ENCODE measurements at places on chromosomes 2 and 18.
A peak's percentile ranks its signal among the peaks of the same experiment; 100 is the strongest.

DNA sequence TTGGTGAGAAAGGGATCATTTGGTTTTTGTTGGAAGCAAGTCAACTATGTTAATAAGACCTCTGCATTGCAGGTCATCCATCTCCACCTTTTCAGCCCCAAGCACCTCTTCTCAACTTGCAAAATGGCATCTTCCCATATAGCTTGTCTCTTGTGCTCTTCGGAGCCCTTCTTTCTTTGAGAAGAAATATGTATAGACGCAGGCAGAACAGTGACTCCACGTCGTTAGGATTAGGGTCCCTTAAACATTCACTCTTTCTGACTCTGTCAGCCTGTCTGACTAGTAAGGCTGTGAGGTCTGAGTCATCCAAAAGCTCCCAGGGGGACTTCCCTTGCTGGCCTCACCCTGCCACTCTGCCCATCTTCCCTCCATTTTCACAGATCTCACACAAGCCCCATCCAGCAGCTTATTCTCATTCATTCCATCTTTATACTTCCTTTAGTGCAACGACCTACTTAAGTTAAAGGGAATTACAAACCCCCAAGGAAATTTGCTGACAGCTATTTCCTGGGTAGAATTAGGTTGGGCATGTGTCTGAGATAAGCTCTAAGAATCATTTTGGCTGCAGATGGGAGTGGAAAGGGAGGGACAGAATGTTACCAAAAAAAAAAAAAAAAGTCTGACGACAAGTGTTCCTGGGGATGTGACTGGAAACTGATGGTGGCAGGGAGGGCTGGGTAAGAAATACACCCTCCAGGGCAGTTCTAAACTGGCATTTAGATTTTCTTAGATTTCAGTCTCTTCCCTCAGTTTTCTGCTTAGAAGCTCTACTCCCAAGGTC lies 37.7 kb upstream of the MEX3C start:
- no peak for DNase-seq

- no peak for DNase-seq
Measured at GRCh38 chr2:27988718-27989117, 98.2 kb downstream of the BABAM2 start.

DNA sequence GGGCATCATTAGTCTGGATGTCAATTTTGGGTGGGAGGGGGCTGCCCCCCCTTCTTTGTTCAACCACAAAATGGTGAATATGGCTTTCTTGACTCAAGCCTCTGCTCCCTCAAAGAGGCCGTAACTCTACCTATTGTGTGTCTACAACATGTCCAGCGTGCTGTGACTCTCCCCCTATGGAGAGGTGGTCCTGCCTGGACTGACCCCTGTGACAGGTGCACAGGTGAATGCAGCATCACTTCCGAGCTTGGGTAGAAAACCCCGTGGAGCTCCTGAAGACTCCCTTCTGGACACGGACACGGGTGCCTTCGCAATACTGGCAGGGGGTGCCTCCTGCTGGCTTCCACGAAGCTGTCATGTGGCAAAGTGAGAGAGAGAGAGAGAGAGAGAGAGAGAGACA lies 397.8 kb downstream of the GALR1 start:
- DNase-seq: no peak

GRCh38 chr18:12769136-12769535 lies 66.3 kb downstream of the PSMG2 start:
- DNase-seq: no peak

DNA sequence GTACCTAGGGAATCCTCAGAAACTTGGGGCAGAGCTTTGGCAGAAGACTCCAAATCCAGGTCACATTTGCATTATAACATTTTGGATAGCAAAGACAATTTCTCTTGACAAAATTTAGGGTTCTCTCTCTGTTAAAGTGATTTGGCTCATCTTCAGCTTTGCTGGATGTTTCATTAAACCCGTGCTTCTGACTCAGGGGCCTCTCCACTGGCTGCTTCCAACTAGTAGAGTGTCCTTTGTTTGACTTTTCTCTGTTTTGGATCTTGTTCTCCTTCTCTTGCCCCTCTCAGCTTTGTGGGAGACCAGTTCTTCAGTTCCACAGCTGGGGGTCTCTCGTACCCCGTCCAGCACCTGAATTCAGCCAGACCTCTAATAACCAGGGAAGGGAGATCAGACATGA lies 145.6 kb downstream of the PLCL1 start:
- DNase-seq: no peak

- DNase-seq: peak; percentile 50
Measured at GRCh38 chr2:9630117-9630735, 571 bp downstream of the YWHAQ start.

DNA sequence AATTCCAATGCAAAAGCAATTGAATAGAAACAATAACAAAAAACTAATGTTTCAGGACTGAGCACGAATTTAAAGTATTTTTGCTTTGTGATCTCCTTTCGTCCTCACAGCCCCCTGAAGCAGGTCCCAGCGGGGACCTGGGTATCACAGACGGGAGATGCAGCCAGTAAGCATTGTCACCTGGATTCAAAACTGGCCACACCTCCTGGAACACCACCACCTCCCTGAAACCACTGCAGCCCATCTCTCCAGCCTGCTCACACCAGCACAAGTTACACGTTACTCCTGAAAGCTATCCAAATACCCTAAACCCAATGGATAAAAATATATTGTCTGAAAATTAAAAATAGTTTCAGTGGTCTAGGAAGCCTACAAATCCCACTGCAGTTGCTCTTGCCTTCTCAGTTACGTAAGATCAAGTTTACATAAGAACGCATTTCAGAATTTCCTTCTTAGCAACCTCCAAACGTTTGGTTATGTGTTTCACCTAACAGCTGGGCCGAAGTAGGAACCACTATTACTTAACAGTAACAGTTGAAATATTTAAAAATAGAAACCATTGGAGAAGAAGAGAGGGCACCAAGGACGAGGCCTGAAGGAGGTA lies 178.0 kb downstream of the HDAC4 start:
- no peak for DNase-seq

DNA sequence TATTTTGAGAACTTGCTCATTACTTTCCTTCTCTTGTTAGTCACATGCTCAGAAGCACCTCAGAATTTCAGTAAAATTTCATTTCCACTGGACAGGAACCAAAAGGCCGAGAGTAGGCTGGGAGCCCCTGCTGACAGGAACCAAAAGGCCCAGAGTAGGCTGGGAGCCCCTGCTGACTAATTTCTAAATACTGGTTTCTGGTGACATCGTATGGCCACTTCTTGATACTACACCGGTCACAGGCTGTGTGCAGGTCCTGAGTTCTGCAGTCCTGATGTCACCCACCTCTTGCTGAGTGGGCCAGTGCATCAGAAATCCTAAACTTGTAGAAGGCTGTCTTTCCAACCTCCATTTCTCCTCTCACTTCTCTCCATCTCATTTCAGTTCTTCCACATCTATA lies 17.7 kb upstream of the EN1 start:
- DNase-seq: no peak

DNA sequence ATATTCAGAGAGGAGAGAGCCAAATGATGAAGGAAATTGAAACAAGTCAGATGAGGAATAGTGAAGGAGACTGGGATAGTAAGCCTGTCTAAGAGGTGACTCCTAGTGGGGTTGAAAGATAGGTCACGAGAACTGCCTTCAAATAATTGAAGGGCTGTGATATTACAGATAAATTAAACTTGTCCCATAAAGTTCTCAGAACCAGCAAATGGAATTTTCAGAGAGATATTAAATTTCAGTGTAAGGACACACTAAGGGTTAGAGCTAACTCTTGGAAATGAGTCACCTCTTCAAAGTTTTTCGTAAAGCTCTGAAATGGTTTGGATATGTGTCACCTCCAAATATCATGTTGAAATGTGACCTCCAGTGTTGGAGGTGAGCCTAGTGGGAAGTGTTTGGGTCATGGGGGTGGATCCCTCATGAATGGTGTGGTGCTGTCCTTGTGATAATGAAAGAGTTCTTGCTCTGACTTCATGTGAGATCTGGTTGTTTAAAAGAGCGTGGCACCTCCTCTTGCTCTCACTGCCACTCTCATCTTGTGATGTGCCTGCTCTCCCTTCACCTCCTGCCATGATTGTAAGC lies 87.3 kb downstream of the BABAM2 start:
- DNase-seq: no peak

DNA sequence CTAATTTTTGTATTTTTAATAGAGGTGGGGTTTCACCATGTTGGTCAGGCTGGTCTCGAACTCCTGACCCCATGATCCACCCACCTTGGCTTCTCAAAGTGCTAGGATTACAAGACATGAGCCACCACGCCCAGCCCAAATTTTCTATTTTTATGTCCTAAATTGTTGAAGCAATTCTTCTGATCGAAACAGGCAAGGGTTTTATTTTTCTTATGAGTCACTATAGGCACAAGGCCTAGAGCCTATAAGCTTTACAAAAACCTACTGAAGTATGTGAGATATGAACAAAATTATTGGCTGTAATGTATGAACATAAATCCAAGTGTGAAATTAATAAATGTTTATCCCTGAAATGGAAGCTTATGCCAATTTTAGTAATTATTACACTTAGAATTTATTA lies 464.2 kb upstream of the NRP2 start:
- no peak for DNase-seq

GRCh38 chr2:178553047-178553446 lies 72.8 kb downstream of the PLEKHA3 start:
- no peak for DNase-seq

DNA sequence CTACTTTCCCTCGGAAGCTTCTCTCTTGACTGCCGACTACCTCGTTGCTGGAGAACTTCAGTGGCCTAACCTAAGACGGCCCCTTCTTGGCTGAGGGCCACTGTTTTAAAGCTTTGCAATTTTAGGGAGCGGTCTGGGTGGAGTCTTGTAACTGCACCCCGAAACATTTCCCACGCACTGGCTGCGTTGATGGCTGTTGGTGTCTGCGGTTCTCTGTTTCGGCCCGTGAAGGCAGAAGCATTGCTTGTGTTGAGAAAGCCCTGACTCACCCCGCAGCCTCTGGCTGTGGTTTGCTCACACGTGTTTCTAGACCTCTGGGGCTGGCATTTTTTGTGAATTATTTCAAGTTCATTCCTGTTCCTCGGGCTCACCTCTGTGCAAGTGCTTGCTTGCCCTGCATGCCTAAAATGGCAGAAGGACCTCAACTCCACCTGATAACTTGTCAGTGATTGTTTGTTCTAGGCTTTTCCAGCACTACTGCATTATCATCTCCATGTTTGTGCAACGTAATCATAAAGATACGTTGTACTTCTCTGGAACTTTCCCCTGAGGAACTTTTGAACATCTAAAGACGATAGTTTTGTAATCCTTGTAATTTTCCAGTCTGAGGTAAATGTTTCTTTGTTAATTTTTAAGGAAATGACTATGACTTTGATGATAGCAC lies 94.2 kb upstream of the DLX2 start:
- DNase-seq: no peak

DNA sequence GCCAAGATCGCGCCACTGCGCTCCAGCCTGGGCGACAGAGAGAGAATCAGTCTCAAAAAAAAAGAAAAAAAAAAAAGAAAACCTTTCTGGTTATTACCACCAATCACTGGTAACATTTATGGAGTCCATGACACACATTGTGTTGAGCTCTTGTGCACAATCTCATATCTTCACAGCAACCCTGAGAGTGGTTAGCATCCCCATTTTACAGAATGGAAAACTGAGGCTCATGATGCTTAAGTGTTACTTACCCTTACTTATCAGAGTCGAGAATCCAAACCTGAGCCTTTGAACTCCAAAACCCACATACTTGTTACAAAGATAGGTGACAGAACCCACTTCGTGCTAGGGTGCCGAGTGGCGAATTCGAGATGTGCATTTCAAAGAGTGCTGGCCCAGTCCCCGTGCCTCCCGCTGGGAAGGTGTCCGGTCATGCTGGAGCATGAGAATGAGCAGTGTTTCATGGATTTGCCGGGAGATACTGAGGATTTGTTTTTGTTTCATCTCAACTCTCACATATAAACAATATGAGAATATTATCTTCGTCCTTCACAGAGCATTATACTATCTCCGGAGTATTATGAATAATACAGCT lies 50.9 kb downstream of the CYP27C1 start:
- DNase-seq: no peak

DNA sequence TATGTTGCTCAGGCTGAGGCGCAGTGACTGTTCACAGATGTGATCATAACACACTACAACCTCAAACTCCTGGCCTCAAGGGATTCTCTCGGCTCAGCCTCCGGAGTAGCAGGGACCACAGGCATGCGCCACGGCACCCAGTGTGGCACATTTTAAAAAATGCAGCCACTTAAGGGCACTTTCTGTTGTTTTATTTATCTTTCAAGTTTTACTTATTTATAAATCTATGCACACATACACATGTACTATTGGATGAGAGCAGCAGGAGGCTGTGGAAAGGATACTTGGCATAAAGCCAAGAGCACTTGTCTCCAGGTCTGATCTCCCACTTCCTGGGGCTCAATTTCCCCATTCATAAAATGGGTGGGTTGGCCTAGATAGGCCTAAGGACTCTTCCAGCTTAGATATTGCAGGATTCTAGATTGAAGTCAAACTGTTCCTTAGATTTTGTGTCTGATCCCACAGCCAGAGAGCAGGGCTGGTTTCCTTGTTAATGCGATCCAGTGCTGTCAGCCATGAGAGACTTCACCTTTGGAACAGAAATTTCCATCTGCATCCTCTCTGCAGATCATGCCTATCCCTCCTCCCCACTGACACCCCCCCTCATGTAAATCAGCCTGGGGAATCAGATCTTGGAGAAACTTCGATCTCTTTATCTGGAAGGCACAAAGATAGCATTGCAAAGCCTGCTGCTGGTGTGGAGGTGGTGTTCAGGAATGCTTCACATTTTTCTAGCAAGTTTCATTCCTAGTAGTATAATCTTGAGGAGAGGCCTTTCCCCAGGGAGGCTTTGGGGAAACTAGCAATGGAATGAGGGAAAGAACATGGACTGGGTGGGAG lies 24.7 kb downstream of the PCBP1 start:
- no peak for DNase-seq

DNA sequence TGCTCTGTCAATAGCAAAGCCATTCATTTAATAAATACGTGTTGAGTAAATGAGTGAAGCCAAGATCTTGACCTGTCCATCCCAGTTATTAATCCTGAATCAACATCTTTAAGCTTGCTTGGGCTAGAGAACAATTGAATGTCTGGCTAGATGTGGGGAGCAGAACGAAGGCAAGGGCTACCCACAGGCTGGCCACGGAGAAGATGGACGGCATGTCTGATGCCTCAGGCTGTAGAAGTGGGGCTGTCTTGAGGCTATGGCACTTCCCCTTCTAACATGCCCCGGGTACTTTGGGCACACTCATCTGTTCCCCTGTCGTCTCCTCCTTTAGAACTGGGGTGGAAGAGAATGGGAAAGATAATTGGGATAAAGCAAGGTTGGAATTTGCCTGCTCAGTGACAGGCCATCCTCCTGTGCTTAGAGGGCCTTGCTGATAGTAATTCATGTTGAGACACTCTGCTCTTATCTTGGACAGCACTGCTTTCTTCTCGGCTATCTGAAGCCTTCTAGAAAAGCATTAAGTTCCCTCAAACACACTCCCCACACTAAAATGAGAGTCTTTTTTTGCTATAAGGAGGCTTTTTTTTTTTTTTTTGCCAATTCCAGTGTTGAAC lies 225.7 kb downstream of the MREG start:
- DNase-seq: no peak

GRCh38 chr2:190927301-190927700 lies 46.7 kb downstream of the GLS start:
- no peak for DNase-seq

GRCh38 chr2:97011977-97012569 lies 25.7 kb upstream of the FAM178B start:
- no peak for DNase-seq

Data from stimulated activated CD4-positive, alpha-beta T cell treated with anti-CD3 and anti-CD28 coated beads, Interleukin-1b, Interleukin-23, amount 100 ng/mL, for 1 hour (primary cell).